ENCODE measurements at places on chromosomes 2 and 18. TPM values are rescaled to one million over a fixed set of nuclear protein-coding genes. Genes with fewer than 3 reads are reported as not detected.

The CYP26B1 gene
- total RNA-seq = 0.18 TPM

The PRLH gene
- total RNA-seq = not detected

The SPDYA gene
- total RNA-seq = under 0.01 TPM

The ALPP gene
- total RNA-seq = not detected

The PER2 gene
- total RNA-seq = 4.0 TPM

The ANKRD30BL gene
- total RNA-seq = not detected

The IL1R1 gene
- total RNA-seq = 40.1 TPM

The MROH2A gene
- not detected for total RNA-seq

The C2orf92 gene
- 0.35 TPM for total RNA-seq

The CDH19 gene
- not detected for total RNA-seq

The FECH gene
- 23.4 TPM for total RNA-seq

The CHPF gene
- 297 TPM for total RNA-seq

The TSPYL6 gene
- total RNA-seq = not detected

The C2orf80 gene
- not detected for total RNA-seq

The NT5DC4 gene
- total RNA-seq = not detected

The CPO gene
- total RNA-seq = not detected

The LYPD1 gene
- total RNA-seq = not detected

The MEP1B gene
- not detected for total RNA-seq

The RALBP1 gene
- total RNA-seq = 64.3 TPM

The IL1RL1 gene
- 2.5 TPM for total RNA-seq

The CNDP1 gene
- not detected for total RNA-seq

The STAM2 gene
- 31.7 TPM for total RNA-seq

The SERPINB11 gene
- not detected for total RNA-seq

The PLGLB1 gene
- total RNA-seq = not detected

The CRACDL gene
- total RNA-seq = not detected

The UPP2 gene
- not detected for total RNA-seq
